Stimulated activated CD4-positive, alpha-beta T cell treated with anti-CD3 and anti-CD28 coated beads, Interleukin-1b, Interleukin-23, amount 100 ng/mL, for 1 hour (primary cell): ENCODE measurements at places on chromosomes 1 and 21.
A peak's percentile ranks its signal among the peaks of the same experiment; 100 is the strongest.

GRCh38 chr1:72064196-72065075, 217.9 kb downstream of the NEGR1 start:
- no peak for DNase-seq

- no peak for DNase-seq
Observed at GRCh38 chr1:243748227-243748626, 101.8 kb downstream of the AKT3 start.

- no peak for DNase-seq
Observed at GRCh38 chr1:37423810-37424209, 50.6 kb upstream of the ZC3H12A start.

GRCh38 chr1:115073298-115074087, 15.8 kb downstream of the TSPAN2 start:
- no peak for DNase-seq

DNA sequence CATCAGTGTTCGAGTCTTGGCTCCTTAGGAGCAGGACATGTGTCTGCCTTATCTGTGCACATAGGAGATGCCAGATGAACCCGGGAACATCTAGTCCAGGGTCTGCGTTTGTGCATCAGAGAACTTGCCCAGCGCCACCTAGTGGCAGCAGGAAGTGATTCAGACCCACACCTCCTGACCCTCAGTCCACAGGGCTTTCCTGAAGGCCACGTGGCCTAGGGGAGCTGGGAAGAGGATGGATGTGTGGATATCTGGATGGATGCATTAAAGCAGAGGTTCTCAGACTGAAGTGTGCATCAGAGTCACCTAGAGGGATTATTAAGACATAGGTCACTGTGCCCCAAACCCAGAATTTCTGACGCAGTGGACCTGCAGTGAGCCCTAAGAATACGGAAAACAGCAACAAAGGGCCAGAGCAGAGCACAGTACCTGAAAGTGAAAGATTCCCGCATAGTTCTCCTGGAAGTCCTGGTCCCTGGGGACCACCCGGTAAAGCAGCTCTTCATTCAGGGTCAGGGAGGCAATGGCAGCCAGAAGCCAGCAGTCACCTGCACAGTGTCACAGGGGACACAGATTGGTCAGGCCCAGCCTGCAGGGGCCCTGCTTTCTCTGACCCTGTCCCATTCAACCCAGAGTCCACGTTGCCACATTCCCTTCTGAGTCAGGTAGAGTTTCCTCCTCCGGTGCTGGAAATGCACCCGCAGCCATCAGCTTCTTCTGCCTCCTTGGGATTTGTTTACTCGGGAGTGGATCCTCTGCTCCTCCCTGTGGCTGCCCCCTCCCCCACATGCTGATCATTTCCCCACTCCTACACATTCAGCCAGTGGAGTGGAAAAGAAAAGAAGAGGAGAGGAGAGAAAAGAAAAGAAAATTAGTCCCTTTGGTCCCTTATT, 37.0 kb downstream of the CAPN8 start:
- DNase-seq = peak; percentile 24

DNA sequence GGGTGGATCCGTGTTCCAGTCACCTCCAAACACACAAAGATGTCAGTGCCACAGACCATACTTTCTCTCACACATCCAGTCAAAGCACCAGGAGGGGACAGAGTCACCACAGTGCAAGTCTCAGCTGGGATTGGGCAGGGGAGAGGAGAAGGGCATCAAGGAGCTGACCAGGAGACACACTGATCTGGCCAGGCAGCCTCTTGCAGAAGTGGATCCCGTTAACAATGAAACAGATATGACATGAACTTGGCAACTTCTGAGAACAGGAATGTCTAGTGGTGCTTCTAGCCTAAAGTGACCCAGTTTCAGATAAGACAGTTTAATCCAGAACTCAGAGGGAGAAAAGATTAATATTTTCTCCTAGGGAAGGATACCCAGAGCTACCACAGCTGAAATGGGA, 71.0 kb downstream of the HIVEP3 start:
- DNase-seq = no peak

GRCh38 chr21:13937236-13937635, 273.5 kb downstream of the LIPI start:
- no peak for DNase-seq

DNA sequence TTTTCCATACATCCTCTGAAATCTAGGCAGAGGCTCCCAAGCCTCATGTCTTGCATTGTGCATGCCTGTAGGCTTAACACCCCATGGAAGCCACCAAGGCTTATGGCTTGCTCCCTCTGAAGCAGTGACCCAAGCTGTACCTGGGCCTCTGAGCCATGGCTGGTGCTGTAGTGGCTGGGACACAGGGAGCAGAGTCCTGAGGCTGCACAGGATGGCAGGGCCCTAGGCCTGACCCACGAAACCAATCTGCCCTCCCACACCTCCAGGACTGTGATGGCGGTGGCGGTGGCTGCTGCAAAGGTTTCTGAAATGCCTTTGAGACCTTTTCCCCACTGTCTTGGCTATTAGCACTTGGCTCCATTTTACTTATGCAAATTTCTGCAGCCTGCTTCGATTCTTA, 429.5 kb downstream of the NPHP4 start:
- no peak for DNase-seq

- DNase-seq = no peak
Observed at GRCh38 chr1:211169353-211169752, 35.4 kb upstream of the KCNH1 start.

DNA sequence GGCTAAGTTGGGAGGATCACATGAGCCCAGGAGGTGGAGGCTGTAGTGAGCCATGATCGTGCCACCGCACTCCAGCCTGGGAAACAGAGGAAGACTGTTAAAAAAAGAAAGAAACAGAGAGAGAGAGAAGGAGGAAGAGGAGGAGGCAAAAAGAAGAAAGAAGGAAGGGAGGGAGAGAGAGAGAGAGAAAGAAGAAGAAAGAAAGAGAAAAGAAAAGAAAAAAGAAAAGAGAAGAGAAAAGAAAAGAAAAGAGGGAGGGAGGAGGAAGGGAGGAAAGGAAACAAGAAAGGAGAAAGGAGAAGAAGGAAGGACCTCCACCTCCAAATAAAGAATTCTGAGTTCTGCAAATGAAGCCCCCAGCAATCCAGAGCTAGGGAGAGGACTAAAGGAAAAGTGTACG, 82.0 kb downstream of the STUM start:
- no peak for DNase-seq

DNA sequence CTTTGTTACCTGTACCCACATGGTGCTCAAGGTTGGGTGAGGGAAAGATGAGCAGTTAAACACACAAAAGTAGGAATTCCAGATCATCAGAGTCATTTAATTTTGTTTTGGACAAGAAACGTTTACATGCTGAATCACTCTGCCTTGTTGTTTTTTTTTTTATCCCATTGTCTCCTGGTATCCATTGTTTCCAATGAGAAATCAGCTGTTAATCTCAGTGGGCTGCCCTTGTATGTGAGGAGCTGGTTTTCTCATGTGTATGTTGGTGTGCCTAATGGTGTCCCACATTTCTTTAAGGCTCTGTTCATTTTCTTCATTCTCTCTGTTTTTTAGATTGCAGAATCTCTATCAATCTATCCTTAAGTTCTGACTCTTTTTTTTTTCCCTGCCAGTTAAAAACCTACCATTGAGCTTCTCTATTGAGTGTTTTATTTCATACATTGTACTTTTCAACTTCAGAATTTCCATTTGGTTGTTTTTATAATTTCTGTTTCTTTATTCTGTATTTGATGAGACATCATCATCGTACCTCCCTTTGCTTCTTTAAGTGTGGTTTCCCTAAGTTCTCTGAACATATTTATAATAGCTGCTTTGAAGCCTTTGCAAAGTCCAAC, 8.8 kb upstream of the OBSCN start:
- no peak for DNase-seq

- no peak for DNase-seq
Observed at GRCh38 chr1:55374801-55375616, 159.8 kb upstream of the USP24 start.

GRCh38 chr1:60916199-60916598, 166.2 kb upstream of the NFIA start:
- DNase-seq = no peak

DNA sequence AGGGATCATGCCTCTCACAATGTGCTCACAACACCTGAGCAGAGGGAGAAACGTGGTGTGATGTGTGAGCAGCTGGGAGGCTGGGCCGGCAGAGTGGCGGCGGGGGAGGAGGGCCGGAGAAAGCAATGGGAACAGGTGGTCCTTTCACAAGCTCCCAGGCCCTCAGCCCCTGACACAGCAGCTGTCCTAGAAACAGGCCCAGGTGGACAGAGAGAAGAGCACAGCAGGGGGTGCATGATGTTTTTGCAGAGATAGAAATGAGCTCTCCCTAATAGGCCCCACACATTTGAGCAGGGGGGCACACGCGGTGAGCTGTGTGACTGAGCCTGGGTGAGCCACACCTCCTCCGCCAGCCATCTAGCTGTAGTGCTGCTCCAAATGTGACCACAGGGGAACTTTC, 7.6 kb upstream of the RGS16 start:
- no peak for DNase-seq

DNA sequence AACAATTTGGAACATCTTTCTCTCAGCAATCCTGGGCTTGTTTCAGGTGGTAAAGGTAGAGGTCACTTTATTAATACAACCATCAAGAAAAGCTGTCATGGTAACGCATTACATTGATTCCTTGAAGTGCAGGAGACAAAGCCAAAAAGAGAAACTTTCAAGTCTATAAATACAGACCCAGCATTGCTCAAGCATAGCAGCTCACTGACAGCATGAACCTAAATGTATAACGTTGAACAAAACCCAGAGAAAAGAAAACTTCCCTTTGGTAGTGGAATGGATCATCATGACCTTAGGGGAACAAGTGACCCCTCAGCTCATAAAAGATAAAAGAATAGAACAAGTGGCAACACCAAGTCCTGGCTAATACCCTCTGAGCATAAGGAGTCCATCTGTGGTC, 332.2 kb downstream of the NTNG1 start:
- DNase-seq = no peak

DNA sequence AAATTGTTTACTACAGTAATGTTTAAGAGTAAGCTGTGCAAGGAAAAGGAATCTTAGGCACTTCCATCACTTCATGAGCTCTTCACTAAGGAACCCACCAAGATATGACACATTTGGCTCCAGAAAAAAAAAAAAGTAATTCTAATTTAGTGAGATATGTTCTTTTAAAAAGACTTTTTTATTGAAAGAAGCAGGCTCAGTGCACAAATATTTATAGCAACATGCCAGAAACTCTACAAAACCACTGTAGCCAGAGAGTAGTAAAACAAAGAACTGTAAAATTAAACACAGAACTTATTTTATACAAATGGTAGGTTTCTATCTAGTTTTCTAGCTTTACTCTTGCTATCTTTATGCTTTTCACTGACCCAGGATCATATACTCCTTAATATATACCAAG, 434.6 kb upstream of the ADGRL2 start:
- DNase-seq = no peak

- DNase-seq = no peak
Observed at GRCh38 chr1:24020470-24020869, 40.3 kb upstream of the SRSF10 start.

DNA sequence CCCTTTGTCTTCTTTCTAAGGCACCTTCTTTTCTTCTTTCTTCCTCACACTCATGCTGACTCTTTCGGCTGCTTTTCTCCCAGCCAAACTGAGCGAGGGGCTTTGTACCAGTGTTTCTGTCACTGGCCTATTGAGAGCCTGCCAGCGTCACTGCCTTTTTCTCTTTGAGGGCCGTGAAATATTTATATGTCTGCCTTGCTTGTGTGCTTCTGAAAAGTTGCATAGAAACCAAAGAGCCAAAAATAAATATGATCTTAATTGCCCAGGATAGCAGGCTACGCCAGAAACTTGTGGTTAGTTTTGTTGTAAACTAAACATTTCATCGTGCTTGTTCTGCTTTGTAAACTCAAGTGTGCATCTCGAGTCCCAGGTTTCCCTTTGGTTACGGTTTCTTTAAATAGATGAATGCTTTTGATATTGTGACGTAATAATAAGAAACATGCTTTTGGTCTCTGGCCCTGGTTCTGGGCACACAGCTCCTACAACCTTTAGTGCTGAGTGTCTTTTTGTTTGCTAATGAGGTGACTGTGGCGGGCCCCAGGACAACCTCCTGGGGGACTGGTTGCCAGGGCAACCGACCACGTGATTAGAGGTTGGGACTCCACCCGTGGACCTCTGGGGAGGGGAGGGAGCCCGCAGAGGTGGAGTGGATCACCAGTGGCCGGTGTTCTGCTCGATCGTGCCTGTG, 10.8 kb downstream of the SLC37A1 start:
- no peak for DNase-seq

GRCh38 chr21:10641107-10641506, 119.7 kb downstream of the TPTE start:
- no peak for DNase-seq

GRCh38 chr1:3457910-3458883, 3.7 kb downstream of the ARHGEF16 start:
- DNase-seq = no peak

- no peak for DNase-seq
Observed at GRCh38 chr1:21012937-21013336, 163.8 kb downstream of the EIF4G3 start.

DNA sequence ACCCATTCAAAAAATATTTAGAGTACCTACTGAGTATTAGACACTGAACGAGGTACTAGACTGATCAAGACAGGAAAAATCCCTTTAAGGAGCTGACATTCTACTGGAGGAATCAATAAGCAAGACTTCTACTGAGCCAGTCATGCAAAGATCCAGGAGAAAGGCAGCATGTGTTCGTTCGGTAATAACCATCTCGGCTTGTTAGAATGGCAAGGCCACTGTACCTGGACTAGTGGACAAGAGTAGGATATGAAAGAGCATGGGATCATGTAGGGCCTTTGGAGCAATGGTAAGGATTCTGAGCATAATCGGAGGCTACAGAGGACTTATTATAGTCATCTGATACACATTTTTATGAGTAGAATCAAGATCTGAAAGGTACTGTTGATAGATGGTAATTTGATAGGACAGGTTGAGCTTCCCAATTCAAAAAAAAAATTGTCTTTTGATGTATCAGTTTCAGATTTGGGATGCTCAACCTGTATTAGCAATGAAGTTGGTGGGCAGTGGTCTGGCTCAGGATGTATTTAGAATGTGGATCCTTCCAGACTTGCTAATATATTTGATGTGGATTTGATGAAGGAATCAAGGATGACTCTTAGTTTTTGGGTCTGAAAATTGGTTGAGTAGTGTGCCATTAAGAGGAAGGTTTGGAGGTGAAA, 2.3 kb downstream of the COX20 start:
- DNase-seq = no peak

DNA sequence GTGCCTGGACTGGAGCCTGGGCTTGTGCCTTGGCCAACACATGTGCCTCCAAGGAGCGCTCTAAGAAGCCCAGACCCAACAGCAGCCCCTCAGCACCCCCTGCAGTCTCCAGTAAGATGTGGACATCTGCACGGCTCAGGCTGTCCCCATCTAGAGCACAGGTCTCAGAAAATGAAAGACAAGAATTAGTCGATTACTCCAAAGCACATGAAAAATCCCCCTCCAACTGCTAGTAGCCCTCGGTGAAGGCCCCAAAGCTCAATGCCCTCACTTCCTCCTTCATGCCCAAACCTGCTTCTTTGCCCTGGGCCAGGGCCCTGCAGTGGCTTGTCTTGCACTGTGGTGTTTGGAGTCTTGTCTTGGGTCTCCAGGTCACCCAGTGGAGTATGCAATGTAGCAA, 21.9 kb upstream of the ERO1B start:
- DNase-seq = no peak

- DNase-seq = no peak
Observed at GRCh38 chr1:235320521-235321179, 7.3 kb downstream of the ARID4B start.

- no peak for DNase-seq
Observed at GRCh38 chr1:46406881-46407608, 12.9 kb downstream of the FAAH start.

- no peak for DNase-seq
Observed at GRCh38 chr1:117093870-117094621, 27.5 kb downstream of the TRIM45 start.

GRCh38 chr1:6006882-6007281, 14.7 kb upstream of the NPHP4 start:
- DNase-seq = no peak
